ENCODE measurements at places on chromosomes 5 and 9. TPM values are rescaled to one million over a fixed set of nuclear protein-coding genes. Genes with fewer than 3 reads are reported as not detected.

Gene TMOD1
- total RNA-seq: 1.6 TPM

Gene CEL
- 0.60 TPM for total RNA-seq

Gene SOX30
- total RNA-seq: 0.17 TPM

Gene MLANA
- total RNA-seq: not detected

Gene PROB1
- total RNA-seq: 0.52 TPM

Gene ACOT12
- total RNA-seq: 0.10 TPM

Gene FUT7
- total RNA-seq: not detected

Gene GLRA1
- total RNA-seq: not detected

Gene PCDHB16
- 1.4 TPM for total RNA-seq

Gene CMYA5
- total RNA-seq: 2.8 TPM

Gene DIPK1B
- 4.0 TPM for total RNA-seq

Gene RAD1
- 12.0 TPM for total RNA-seq

Gene KCNV2
- total RNA-seq: not detected

Gene IL9
- not detected for total RNA-seq

Gene SLC4A9
- total RNA-seq: not detected

Gene TTC23L
- total RNA-seq: not detected

Gene C6
- total RNA-seq: not detected

Gene ECSCR
- 0.40 TPM for total RNA-seq

Gene PHAX
- 66.9 TPM for total RNA-seq

Gene NEURL1B
- total RNA-seq: 1.6 TPM

Gene PARP8
- total RNA-seq: 25.9 TPM

Gene CAVIN4
- total RNA-seq: 0.69 TPM

Gene SCGB3A2
- total RNA-seq: not detected

Gene TTC16
- total RNA-seq: 0.10 TPM

Gene TAF1L
- under 0.01 TPM for total RNA-seq

Gene BTNL8
- total RNA-seq: 0.35 TPM

Gene CNTNAP3
- total RNA-seq: 2.2 TPM

Gene LRRC14B
- not detected for total RNA-seq

Gene SEMA5A
- total RNA-seq: 13.7 TPM

Gene PCDHB5
- total RNA-seq: 0.35 TPM

Gene FSTL4
- total RNA-seq: not detected

Gene SLC25A2
- total RNA-seq: 1.0 TPM

Gene KCNMB1
- not detected for total RNA-seq

Gene DNM1
- total RNA-seq: 33.5 TPM

Gene WWC1
- 319 TPM for total RNA-seq

Gene FAM151B
- 0.69 TPM for total RNA-seq

Gene PDE4D
- 13.2 TPM for total RNA-seq

Gene LCN12
- total RNA-seq: 0.40 TPM

Gene SPINK13
- 1.8 TPM for total RNA-seq

Gene FOXD4
- total RNA-seq: not detected

Gene LRRC26
- not detected for total RNA-seq

Gene KLF4
- 3.2 TPM for total RNA-seq

Gene C8G
- 0.10 TPM for total RNA-seq

Gene GDNF
- 0.60 TPM for total RNA-seq

Gene PCDHB9
- total RNA-seq: 0.17 TPM

Gene WHRN
- total RNA-seq: 5.2 TPM

Gene CDH9
- not detected for total RNA-seq

Gene DBH
- total RNA-seq: not detected

Gene IL17B
- total RNA-seq: not detected

Gene VCAN
- total RNA-seq: 2,590 TPM

Gene ANKRD34B
- total RNA-seq: 4.4 TPM

Gene ADGRD2
- not detected for total RNA-seq

Gene FBN2
- 24.5 TPM for total RNA-seq

Gene SHISAL2B
- total RNA-seq: not detected

Gene ITK
- total RNA-seq: not detected

Gene TEX48
- total RNA-seq: not detected

Gene CAPSL
- total RNA-seq: not detected

Gene NANS
- 393 TPM for total RNA-seq
